ENCODE measurements at places on chromosomes 5 and 9.

DNA sequence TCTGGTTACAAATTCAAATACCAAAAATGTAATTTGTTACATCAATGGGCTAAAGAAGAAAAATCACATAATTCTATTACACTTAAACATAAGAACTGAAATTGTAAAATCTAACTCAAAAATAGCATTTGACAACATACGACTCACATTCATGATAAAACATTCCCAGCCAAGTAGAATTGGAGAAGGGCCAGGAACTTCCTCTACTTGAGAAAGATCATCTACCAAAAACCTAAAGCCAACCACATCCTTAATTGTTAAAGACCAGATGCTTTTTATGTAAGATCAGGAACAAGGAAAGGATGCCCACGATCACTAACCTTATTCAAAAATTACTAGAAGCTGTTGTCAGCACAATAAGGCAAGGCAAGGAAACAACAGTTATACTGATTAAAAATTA lies 1819.8 kb upstream of the C9orf72 start:
- DNase-seq, result no peak

GRCh38 chr9:37392272-37392671 lies 30.2 kb upstream of the GRHPR start:
- no peak for DNase-seq

DNA sequence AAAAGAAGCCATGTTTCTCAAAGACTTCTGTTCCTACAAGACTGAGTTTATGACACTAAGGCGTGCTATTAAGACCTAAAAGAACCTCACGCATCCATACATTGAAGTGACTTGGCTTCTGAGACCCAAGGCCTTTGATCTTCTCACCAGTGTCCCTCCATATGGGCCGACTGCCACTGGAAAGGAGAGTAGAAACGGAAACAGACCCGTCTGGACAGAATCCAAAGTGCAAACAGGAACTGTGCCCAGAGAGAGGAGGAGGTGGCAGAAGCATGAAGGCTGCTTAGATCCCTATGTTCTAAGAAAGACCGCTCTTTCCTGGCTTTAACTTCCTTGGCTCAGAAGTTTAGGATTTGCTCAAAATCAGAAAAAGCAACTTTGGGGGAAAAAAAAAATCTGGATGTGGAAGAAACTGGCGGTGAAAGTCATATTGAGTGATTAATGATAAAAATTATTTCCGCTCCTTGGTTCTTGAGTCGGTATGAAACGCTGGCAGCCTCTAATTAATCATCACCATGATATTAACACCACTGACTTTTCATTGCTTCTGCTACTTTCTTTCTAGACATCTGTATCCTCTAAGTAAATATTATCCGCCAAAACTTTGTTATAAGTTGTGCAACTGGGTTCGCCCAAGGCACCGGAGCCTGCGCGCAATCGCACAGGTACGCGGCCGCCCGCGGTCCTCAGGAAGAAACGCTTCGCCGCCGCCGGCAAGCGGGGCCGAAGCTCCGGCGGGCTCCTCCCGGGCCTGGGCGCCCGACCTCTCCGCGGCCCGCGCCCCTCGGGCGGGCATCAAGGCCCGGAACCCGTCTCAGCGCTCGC lies 726 bp downstream of the DAP start:
- DNase-seq, result no peak

GRCh38 chr9:137116027-137116507 lies 1.5 kb upstream of the DPP7 start:
- DNase-seq, result no peak

GRCh38 chr5:34570721-34571676 lies 85.1 kb upstream of the RAI14 start:
- DNase-seq, result no peak

GRCh38 chr5:33049298-33049697 lies 338.2 kb downstream of the NPR3 start:
- DNase-seq, result no peak

DNA sequence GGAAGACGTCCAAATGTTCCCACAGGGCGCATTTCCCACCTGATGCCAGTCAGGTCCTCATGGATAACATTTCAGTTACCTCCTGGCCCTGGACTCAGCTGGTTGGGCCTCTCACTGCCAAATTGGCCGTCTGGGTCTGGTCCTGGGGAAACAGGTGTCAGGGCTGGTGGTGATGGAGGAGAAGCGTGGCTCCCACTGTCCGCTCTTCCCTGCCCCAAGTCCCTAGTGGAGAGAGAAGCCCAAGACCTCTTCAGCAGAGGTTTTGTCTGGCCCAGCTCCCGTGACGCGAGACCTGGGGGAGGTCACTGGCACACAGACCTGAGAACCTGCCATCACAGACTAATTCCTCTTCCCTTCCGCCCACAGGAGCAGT lies 27.8 kb upstream of the PRDM12 start:
- no peak for DNase-seq

DNA sequence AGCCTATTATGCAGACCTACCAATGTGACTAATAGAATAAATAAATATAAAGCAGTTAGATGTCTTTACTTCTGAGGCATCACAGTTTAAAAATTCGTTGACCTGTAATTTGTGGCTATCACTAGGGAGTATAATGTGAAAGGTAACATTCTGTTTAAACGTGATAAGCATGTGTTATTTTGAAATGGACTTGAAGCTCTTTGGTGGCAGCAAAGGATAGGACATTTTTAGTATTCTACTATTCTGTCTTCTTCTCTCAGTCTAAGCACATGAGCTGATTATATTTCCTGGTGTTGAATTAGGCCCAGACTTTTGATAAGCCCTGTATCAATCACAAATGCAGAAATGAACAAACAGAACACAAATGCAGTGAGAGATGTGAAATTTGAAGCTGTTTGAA lies 974.0 kb upstream of the CDH10 start:
- no peak for DNase-seq

- no peak for DNase-seq
These were observed 110.1 kb downstream of the SIL1 start for GRCh38 chr5:139088024-139088423.

GRCh38 chr9:106964822-106965525 lies 102.0 kb downstream of the ZNF462 start:
- DNase-seq, result no peak

- DNase-seq, result no peak
These were observed 1.3 kb downstream of the SLC12A7 start for GRCh38 chr5:1110307-1111240.

DNA sequence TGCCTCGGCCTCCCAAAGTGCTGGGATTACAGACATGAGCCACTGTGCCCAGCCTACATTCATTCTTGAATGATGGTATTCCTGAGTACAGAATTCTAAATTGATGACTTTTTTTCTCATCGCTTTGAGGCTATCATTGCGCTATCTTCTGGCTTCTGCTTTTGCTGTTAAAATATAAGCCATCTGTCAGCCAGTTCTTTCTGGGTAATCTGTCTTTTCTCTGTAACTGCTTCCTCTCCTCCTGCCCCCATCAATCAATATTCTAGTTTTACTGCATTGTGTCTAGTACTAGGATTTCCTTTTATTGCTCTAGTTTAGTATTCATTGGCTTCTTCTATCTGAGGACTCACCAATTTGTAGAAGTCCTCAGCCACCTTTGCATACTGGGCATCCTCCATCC lies 89.0 kb downstream of the PLPP1 start:
- no peak for DNase-seq

GRCh38 chr5:71892641-71893365 lies 173.7 kb downstream of the CARTPT start:
- peak; percentile 23 for DNase-seq

DNA sequence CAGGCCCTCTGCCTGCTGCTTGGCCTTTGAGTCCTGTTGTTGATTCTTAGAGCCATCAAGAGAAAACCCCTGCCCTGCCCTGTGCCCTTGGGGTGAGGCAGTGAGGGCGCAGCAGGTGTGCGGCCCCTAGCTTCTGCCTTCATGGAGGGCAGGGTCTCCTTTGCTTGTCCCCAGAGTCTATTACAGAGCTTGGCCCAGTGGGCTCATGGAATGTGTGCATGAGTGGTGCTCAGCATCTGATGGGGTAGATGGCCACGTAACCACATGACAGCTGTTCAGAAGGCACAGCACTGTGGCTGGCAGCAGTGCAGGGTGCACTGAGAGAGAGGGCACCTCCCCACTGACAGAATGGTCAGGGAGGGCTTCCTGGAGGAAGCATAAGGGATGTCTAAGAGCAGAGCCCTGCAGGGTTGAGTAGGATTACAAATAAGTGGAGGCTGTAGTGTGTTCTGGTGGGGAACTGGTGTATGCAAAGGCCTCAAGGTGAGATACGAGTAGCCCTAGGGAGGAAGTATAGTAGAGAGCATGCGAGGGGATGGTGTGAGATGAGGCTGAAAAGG lies 70.8 kb downstream of the MACROH2A1 start:
- DNase-seq, result no peak

GRCh38 chr5:127848098-127848497 lies 144.9 kb downstream of the CCDC192 start:
- DNase-seq, result no peak

GRCh38 chr5:125404056-125404455 lies 657.6 kb upstream of the ZNF608 start:
- DNase-seq, result no peak

- no peak for DNase-seq
These were observed 170.2 kb upstream of the NREP start for GRCh38 chr5:111927191-111927590.

- DNase-seq, result no peak
These were observed 14.7 kb upstream of the ARRDC3 start for GRCh38 chr5:91397791-91398190.

DNA sequence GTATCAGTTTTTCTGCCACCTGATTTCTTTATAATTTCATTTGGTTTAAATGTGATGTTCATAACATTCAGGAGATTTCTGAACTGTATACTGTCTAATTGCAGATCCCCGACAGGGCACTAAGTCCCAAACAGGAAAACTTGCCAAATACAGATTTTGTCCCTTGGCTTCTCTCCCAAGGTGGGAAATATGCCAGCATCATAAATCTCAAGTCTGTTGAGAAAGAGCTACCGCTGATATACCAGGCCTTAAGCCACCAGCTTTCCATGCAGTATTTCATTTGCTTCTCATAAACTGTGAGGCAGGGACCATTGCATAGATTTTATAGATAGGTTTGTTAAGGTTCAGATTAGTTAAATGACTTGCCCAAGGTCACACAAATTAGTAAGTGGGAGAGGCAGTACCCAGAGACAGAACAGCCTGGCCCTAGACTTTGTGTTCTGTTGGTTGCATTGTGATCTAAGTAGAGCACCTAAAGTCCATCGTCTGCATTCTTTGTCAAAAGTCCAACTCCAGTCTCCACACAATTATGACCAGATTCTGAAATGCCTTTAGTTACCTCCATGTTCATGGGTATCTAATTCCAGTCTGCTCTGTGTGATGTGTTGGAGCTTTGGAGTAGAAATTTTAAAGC lies 16.2 kb downstream of the GPR21 start:
- DNase-seq, result no peak

DNA sequence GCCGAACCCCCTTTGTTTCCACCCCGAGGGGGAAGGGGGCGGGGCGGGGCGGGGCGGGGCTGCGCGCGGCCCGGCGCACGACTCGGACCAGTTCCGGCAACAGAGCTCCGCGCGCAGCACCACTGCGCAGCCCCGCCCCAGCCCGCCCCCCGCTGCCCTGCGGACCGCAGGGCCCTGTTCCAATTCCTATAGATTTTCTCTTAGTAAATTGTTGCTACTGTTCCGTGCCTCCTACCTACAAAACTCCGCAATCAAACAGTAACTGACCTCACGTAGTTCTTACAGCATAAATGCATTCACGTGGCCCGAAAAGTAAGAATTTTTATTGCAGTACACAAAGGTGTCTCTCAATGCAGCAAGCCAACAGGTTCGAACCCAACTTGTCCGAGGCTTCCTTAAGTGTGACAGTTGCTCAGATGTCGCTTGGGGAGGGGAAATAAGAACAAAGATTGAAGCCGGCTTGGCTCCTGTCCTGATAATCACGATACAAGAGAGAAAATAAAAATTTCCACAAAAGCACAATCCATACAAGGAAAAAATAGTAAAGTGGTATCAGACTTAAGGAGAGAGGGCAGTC lies 1.2 kb upstream of the RNF38 start:
- DNase-seq, result no peak

GRCh38 chr5:102888483-102888882 lies 133.4 kb downstream of the PAM start:
- DNase-seq, result no peak

- DNase-seq, result no peak
These were observed 38.5 kb downstream of the TTC1 start for GRCh38 chr5:160047423-160047822.

DNA sequence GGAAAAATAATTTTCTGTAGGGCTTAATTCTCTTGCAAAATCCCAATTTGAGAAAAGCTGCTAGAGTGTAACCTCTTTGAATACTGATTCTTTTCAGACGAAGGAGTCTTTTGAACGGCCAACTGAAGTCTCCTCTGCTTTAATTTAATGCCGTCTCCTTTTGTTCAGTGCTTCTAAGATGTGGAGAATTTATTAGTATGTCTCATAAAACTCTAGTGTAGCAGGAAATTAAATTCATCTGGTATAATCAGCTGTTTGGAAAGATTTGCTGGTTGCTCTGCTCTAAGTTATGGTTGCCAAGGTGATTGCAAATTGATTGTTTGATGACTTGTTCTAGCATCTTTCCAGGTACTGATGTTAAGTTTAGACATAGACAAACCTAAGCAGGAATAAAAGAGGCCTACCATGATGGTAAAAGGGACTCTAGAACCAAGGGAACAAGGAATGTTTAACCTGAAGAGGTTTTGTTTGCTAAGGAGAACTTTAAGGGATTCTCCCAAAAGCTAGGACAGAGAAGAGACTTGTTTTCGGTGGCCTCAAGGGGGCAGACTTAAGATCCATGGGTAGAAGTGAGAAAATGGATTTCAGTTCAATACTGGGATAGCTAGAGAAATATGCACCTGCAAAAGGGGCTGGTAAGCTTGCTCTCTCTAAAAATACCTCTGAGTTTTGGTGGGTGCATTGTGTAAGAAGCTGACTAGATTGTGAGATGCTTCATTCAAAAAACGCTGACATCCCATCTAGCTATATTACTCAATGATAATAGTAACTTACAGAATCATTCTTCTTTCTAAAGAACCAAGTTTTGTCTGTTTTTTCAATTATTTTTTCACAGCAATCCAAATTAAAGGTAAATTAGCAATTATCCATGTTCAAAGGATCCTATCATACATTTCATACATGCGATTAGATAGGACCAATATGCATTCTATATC lies 5.7 kb upstream of the ADRB2 start:
- DNase-seq, result no peak

- no peak for DNase-seq
These were observed 33.1 kb downstream of the PGGT1B start for GRCh38 chr5:115229606-115230005.

- DNase-seq, result no peak
These were observed 22.3 kb upstream of the TTLL11 start for GRCh38 chr9:122115176-122116035.

- DNase-seq, result no peak
These were observed 54.2 kb downstream of the WHRN start for GRCh38 chr9:114450833-114451706.

DNA sequence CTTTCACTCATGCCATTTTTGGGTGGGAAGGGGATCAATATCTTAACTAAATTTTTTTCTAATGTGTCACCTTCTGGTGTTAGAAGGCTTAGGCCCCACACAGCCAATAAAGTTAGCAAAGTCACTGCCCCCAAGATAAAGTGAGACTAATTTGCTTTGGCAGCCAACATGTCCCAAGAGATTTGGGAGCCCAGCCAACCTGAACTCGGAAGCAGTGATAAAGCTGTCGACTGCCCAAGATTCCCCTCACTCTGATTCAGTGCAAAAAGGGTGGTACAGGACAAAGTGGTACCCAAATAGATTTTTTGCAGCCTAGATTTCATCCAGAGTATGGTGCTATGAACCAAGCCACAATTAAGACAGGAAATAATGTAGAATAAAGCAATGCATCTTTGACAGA lies 572.5 kb upstream of the ARRDC3 start:
- DNase-seq, result no peak

- DNase-seq, result no peak
These were observed 842 bp downstream of the MUSK start for GRCh38 chr9:110669433-110669832.

GRCh38 chr9:6525326-6526045 lies 112.5 kb downstream of the UHRF2 start:
- no peak for DNase-seq

Data from NCI-H187 treated with DMSO at 0.1 percent for 48 hours (cell line).